Hepatocyte (in vitro differentiated cells): ENCODE measurements at places on chromosomes 13 and 19.

DNA sequence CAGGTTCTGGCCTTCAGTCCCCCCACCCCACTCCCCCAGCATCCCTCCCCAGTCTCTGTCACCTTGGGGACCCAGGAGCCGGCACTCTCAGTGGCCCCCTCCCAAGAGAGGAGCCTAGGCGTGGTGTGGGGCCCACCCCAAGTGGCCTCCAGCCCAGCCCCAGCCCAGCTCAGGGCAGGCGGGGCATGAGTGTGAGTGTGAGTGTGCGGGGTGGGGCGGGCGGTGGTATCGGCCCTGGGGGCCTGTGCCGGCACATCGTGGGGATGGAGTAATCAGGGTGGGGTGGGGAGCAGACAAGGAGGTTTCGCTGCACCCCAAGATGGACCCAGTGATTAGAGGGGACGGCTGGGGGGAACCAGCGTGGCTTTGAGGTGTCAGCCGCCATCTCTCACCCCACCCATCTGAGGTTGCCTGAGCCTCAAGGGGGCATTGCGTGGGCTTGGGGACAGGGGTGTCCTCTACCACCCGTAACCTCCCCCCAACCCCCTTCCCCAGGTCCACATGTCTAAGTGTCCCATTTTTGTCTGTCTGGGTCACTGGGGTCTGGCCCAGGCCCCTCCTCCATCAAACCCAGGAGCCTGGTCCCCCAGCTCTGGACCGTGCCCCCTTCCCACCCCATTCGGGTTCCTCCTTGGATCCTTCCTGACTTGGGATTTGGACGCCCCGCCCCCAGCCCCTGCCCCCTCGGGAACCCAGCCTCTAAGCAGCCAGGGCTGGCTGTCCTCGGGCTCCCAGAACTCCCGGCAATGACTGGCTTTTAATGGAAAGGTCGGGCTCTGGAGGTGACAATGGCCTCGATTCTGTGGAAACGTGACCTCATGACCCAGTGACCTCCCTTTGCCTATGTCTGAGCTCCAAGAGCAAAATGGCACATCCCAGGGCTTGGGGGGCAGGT is 6.9 kb upstream of the SULT2B1 start:
- DNase-seq, result no peak

DNA sequence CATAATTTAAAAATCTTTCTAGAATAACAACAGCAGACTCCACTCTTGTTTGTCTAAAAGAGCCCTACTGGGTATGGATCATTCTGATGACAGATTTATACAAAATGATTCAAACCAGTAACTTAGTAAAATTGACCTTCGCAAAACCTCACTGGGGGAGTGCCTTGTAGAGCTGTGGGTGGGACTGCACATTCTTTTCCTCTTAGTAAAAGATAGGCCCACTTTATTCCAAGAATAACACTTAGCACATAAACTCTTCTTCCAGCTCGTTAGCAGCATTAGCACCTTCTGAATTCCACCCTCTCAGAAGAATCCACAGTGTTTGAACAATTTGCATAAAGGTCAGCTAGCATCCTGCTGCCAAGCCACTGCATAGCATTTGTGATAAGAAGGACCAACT is 106.8 kb downstream of the STOML3 start:
- DNase-seq, result no peak

- no peak for DNase-seq
These were observed 572.5 kb downstream of the OLFM4 start for GRCh38 chr13:53601113-53601512.

DNA sequence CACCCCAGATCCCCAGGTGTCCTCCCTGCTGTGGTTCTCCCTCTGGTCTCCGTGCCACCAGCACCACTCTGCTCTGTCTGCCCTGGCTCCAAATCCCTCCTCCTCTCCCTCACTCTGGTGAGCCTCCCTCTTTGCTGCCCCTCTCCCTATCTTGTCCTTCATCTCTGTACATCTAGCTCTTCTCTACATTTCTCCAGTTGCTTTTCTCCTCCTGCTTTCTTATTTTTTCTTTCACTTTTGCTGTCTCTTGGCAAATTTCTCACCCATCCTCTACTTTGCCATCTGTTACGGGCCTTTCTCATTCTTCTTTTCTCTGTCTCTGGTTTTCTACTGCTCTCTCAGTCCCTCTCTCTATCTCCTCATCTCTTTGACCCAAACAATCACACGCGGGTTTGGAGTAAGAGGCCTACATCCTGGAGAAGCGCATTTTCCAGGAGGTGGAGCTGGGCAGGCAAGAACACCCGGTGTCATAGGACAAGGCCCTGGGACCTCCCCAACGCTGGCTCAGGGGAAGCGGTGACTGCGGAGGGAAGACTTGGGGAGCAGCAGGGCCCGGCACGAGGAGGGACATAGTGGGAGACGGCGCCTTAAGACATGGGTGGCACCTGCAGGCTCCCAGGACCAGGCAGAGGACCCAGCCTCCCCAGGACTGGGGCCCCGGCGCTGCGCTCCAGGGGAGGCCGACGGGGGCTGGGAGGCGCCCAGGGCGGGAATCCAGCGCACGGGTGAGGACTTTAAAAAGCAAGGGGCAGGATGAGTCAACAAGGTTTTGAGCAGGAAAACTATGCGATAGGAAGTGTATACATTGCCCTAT is 9.9 kb downstream of the ZNF611 start:
- no peak for DNase-seq

- DNase-seq, result no peak
These were observed 7.9 kb downstream of the CD37 start for GRCh38 chr19:49343123-49343522.

GRCh38 chr19:31408460-31409124 is 59.4 kb upstream of the TSHZ3 start:
- peak; percentile 38 for DNase-seq

- DNase-seq, result no peak
These were observed 2792.1 kb downstream of the PCDH9 start for GRCh38 chr13:64438084-64438483.

- no peak for DNase-seq
These were observed 117.7 kb upstream of the GJB6 start for GRCh38 chr13:20349564-20350381.

GRCh38 chr19:45428384-45429231 is 4.9 kb upstream of the ERCC1 start:
- DNase-seq, result peak; percentile 81

DNA sequence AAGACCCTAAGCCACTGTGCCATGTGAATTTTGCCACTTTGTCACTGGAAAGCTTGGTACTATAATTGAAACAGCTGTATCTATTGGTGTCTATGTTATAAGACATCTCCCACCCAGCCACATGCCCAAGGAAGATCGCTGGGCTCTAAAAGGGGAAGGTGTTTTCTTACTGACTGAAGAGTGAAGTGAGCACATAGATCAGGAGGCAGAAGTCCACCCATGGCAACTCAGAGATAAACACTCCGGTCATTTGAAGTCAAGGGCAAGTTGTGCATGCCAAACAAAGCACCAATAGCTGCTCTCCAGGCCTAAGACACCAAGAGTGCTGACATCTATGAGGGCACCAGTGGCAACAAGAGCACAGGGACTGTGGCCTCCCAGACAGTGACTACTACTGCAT is 153.8 kb downstream of the KCTD12 start:
- no peak for DNase-seq

GRCh38 chr19:7582446-7582845 is 13.2 kb upstream of the CAMSAP3 start:
- DNase-seq, result no peak

- no peak for DNase-seq
These were observed 153.2 kb upstream of the SOX1 start for GRCh38 chr13:111913761-111914140.

DNA sequence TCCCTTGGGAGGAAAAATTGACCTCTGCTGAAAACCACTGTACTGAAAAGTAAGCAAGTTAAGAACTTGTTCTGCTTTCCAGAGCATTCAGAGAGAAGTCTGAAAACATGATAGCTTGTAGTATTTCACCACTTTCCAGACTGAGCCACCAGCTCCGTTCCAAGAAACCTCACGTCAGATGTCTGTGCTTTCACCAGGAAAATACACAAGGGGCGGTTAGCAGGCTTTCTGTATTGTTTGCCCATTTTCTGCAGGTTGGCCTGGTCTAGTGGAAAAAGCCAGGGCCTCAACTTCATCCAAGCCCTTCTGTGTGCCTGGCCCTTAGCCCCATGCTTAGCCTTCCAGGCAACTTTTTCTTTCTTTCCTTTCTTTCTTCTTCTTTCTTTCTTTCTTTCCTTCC is 36.4 kb downstream of the RXFP2 start:
- DNase-seq, result no peak

DNA sequence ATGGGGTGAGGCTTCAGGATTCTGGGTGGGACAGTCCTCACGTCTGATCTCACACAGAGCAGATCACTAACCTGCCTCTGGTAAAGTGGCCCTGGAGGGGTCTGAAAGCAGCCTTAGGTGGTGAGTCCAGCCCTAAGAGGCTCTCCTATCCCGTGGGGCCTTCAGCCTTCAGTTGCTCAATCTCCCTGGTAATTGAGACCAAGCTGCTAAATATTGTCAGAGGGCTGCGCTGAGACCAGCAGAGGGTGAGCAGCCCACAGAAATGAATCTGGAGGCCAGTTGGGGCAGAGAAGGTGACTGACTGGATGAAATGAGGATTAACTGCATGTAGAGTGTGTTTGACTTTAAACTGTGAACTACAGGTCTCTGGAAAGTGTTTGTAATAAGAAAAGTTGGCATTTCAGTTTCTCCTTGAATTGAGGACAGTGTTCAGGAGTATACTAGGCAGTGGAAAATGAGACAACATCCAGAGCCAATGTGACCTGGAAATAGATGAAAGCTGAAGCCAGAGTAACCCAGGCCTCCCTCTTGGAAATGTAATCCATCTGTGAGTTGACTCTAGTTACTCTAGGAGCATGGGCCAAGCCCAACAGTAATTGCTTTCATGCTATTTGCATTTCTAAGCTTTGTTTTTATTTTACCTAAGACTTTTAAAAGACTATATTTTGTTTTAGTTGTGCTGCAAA is 14.3 kb upstream of the HSPH1 start:
- DNase-seq, result no peak

DNA sequence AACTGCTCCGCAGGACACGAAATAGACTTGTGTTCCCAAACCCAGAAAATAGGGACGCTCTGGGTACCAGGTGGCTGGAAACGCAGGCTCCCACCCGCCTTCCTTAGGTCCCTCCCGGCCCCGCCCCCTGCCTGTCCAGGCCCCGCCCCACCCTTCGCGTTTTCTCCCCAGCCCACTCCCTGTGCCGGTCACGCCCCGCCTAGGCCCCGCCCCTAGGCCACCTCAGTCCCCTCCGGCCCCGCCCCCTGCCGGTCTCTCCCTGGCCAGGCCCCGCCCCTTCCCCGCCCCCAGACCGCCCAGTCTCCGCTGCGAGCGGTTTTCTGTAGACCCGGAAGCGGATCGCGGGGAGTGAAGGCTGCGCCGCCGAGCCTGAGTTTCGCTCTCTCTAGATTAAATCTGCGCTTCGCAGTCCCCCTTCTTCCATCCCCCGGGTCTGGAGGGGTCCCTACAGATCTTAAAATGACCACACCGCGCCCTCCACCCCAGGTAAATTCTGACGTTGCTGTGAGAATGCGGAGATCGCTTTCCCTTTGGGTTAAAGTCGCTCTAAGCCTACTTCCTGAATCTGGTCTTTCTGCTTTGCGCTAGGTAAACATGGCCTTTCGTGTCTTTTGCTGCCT is 3.7 kb upstream of the ZNF665 start:
- peak; percentile 99 for DNase-seq

- no peak for DNase-seq
These were observed 448.4 kb downstream of the COG6 start for GRCh38 chr13:40103864-40104263.

GRCh38 chr13:73110814-73111213 is 52.0 kb downstream of the KLF5 start:
- no peak for DNase-seq

DNA sequence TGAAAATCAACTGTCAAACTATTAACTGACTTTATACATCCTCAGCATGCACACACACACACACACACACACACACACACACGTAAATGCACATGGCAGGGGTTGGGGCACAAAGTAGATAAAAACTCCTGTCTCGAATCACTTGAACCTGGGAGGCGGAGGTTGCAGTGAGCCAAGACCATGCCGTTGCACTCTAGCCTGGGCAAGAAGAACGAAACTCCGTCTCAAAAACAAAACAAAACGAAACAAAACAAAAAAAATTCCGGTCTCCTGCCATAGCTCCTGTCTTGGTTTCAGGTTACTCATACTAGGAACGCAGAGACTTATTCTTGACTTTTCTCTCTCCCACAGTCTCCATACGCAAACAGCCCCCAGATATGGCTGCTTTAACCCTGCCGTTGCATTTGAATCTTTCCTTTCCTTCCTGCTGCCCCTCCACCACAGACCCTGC is 148.9 kb downstream of the SHISA2 start:
- DNase-seq, result no peak

GRCh38 chr19:35310811-35311465 is 18.0 kb upstream of the CD22 start:
- no peak for DNase-seq

DNA sequence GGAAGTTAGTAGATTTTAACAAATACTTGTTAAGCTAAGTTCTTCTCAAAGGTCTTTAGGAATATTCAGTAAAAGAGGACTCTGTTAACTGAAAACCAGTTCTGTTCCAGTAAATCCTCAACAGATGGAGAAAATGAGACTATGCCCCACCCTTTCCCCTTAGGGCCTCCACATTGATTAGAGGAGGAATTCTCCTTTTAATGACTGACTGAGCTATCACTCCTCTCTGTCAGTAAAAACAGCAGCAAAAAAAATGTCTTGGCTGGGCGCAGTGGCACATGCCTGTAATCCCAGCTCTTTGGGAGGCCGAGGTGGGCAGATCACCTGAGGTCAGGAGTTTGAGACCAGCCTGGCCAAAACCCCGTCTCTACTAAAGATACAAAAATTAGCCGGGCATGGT is 50.1 kb downstream of the NLRP12 start:
- DNase-seq, result no peak

DNA sequence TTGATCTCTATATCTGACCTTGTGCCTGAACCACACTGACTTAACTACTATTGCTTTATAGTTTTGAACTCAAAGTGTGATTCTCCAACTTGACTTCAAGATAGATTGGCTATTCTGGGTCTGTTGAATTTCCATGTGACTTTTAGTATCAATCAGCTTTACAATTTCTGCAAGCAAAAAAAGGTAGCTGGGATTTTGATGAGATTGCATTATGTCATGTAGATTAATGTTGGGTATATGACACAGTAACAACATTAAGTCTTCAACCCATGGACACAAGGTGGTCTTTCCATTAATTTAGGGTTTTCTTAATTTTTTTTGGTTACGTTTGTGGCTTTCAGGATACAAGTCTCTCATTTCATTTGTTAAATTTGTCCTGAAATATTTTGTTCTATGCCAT is 28.2 kb downstream of the NLRP5 start:
- no peak for DNase-seq

DNA sequence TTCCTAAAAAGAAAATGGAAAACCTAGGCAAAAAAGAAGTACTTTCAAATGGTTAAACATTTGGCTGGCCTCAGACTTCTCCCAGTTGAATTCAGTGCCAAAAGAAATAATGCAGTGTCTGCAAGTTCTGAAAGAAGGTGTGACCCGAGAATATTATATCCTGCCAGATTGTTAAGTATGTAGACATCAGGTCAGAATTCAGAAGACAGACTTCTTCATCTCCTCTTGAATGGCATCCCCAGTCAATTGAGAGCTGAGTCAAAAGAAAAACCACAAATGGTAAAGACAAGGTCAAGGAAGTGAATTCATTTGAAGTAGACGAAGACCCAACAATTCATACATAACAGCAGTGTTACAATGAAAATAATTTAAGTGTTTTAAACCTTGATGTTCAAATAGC is 194.5 kb downstream of the NBEA start:
- DNase-seq, result no peak
